Kidney glomerular epithelial cell (primary cell): ENCODE measurements at places on chromosomes 6 and 20.

- DNase-seq = no peak
Observed at GRCh38 chr6:70456735-70457134, 43.4 kb downstream of the FAM135A start.

DNA sequence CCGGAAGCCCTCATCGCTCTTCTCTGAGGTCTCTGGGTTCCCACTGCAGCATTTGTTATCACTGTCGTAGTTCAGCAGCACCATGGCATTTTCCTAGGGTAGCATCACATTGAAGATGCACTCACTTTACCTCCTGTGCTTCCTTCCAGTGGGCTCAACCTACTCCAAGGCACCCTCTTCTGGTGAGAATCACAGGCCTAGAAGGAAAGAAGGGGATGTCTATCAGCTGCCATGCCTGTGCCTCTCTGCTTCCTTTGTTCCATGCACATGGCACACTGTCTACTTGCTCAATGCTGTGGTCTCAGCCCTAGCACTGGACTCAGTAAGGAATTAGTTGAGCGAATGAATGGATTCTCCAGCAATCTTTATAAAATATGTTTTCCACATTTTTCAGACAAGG lies 22.6 kb downstream of the CST4 start:
- DNase-seq = no peak

DNA sequence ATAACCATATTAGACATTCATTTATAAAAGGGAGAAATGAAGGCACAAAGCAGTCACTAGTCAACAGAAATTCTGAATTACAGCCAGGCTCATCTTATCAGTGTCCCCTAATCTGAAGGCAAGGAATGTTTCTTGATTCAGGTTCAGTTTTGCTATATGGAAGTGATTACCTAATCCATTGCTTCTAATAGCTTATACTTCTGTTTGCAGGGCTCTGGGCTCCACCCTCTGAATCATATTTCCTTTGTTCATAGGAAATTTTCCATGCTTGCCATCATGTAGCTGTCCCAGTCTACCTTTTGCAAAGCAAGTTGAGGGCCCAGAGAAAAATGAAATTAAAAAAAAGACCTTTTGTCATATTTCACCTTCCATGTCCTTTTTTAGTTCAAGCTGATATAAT lies 96.0 kb downstream of the LCA5 start:
- DNase-seq = no peak

DNA sequence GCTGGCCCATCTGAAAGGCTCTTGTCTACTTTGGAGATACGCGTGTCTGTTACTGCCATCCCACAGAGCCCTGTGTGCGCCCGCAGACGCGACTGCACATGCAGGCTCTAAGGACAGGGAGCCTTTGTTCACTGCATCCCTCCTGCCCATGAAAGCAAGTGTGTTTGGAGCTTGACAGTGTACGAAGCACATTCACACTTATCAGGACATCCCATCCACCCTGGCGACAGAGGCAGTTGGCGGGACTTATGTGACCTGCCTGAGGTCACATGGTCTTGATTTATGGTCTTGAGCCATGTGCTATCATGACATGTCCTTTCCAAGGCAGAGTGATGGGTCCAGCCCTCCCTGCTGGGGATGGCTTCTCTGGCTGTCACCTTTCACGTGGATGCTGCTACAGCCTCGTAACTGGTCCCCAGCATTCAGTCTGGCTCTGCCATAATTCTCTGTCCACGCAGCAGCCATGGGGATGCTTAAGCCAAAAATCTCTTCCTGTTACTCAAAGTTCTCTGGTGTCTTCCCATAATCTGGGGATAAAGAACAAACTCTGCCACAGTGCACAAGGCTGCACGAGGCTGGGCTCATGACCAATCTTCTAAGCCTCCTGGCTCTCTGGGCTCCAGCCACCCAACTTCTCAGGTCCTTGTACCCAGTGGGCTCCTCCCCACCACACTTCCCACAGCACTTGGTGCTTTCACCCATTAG lies 36.3 kb upstream of the FAM83D start:
- DNase-seq = no peak

- no peak for DNase-seq
Observed at GRCh38 chr6:36443471-36444428, 950 bp downstream of the KCTD20 start.

DNA sequence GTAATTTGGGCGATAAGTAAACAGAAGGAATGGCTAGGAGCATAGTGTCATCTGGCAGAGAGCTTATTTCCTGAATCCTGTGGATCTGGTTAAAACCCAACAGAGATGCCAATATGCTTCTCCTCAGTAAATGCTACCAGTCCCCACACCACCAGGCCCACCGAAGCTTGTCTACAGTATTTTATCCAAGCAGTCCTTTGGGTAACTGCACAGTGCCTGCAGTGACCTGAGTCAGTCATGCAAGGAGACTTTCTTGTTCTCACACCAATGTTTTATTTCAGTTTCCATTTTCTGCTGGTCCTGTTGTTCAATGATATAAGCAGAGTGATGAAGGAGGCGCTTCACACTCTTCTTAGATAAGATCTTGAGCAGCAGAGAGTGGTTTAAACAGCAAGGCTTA lies 326.3 kb downstream of the RIMS1 start:
- no peak for DNase-seq
